Posterior vena cava (tissue), 2 donors: ENCODE measurements at places on chromosomes 12 and 14. TPM values are rescaled to one million over a fixed set of nuclear protein-coding genes. Genes with fewer than 3 reads are reported as not detected.

DNA sequence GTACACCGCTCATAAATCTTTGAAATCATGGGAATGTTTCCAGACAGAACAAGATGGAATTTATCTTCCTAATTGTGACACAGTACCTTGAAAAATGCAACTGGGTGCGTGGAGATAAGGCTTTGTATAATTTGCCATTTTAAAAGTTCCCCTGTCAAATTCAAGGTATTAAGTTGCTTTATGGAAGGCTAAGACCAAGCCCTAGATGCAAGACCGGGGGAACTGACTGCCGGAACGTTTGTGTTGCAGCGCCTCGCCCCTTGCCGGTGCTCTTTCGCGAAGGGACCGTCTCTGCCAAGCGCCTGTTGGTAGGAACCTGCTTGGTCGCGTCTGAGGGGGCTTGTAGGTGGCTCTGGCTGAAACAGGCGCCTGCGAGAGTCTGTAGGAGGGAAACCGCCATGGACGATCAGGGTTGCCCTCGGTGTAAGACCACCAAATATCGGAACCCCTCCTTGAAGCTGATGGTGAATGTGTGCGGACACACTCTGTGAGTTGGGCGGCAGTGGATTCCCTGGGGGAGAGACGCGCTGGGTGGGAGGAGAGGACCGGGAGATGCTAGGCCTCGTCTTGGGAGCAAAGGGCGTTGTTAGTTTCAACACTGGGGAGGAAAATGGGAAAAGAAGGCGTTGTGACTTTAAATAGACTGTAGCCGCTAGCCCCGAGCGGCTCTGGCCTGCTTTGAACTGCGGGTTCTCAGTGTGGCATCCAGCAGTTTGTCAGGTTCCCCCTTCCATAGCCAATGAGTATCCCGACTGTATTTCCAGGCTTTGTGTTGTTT is at the start of gene MNAT1:
TSS of gene MNAT1 (plus strand) at position 297 of the 778 bp plus-strand sequence. CDS start at position 399, 102 bp downstream.
- peak; percentile 92 for DNase-seq

- no peak for DNase-seq
Measured at GRCh38 chr12:68636268-68636667, 25.6 kb downstream of the RAP1B start.

DNA sequence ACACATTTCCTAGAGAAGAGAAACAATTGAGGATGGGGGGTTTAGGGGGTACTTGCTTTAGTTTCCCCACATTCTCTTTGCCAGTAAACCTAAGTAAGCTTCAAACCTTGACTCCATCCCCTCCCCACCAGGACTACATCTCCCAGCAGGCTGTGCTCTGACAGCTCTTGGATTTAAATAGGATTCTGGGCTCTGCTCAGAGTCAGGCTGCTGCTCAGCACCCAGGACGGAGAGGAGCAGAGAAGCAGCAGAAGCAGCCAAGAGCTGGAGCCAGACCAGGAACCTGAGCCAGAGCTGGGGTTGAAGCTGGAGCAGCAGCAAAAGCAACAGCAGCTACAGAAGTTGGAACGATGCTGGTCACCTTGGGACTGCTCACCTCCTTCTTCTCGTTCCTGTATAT is 20.6 kb downstream of the RDH12 start:
- DNase-seq = peak; percentile 88

- no peak for DNase-seq
Measured at GRCh38 chr14:101543814-101544213, 17.5 kb upstream of the DIO3 start.

DNA sequence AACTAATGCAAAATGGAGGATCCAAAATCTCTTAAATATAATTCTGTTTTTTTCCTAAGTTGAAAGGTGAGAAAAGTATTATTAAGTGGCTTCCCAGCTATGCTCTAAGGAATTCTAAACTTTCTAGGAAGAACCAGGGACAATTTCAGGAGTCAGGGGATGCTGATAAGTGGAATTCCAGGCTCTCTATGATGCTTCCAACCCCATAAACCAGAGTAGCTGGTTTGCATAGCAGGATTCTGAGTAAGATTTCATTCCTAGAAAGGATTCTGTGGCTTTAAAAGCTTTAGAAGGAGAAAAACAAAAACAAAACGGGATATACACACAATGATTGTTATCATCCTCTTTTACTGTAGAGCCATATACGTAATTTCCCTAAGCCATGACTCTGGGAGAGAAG is 93.9 kb downstream of the SLC16A7 start:
- no peak for DNase-seq

Gene SYNDIG1L
- 0.23 TPM for total RNA-seq

Gene FBLN5
- total RNA-seq = 105 TPM

Gene KLRC2
- 0.46 TPM for total RNA-seq

Gene RPL10L
- total RNA-seq = not detected

Gene EXOC3L4
- total RNA-seq = 2.5 TPM

Gene SAMD15
- 0.62 TPM for total RNA-seq
